Hematopoietic multipotent progenitor cell treated with erythropoietin and hydrocortisone succinate and interleukin-3 and kit ligand, for 15 days (in vitro differentiated cells): ENCODE measurements at places on chromosomes 16 and 17.

DNA sequence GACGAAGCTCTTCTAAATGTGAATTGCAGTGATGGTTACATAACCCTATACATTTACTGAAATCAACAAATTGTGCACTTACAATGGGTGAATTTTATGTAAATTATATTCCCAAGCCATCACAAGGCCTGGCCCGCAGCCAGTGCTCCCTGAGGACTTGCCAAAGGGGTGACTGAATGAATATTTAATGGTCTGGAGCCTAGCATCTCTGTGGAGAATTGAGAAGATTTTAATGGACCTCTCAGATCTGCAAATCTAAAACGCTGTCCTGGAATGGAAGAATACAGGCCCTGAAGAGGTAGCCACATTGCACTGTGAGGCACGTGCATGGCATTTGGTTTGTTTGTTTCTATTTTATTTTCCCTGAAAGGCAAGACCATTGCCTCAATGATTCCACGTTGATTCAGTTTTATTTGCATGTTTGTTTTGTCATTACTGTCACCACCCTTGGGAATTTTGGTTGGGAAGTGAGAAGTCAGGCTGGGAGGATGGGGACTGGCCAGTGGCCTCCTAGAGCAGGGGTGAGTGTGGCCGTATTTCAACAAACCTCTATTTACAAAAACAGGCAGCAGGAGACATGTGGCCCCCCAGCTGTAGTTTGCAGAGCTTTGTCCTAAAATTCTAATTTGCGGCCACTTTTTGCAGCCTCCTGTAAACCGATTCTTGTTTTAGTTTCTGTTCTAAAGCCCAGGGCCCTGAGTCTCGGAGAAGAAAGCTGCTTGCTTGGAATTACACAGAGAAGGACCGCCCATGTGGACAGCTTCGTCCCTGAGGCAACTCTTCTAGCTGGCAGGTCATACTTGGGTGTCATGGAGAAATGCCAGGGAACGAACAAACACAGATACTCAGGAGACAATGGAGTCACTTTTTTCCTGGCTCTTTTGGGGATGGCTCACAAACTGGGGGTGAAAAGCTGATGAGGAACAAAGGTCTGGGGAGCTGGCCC lies 40.5 kb upstream of the GCSH start:
- no peak for DNase-seq

DNA sequence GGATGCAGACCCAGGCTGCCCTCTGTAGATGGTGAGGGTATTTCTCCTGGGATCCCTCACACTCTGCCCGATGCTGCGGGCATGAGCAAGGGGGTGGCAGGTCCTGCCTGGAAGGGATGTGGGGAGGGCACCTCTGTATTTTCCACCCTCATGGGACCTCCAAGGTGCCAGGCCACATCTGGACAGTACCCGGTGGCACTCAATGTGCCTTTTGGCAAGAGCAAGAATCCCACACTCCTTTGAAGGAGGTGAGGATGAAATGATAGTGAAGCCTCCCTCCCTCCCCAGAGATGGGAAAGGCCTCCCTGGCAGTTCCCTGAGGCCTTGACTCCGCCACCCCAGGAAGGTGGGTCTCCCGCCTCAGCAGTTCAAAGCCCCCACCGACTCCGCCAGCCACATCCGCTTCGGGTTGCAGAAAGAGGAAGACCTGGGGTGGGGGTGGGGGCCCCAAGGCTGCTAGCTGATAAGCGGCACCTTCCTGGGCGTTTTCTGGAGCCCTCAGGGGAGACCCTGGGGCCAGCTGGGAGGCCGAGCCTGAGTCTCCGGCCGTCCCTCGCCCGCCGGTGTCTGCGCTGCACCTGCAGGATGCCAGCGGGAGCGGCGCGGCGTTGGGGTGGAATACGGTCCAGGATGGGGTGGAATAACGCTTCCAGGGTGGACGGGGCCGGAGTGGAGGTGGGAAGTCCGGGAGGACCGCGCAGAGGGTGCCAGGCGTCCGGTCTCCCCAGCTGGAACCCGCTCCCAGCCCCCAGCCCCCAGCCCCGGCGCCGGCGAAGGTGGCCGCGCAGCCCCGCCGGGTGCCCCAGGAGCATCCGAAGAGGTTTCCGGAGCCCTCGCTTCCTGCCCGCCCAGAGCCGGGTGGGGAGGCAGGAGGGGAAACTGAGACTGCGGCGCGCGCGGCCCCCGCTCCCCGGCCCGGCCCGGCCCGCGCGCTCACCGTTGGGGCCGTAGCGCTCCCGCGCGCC lies 718 bp downstream of the ATP2A3 start:
- no peak for DNase-seq

DNA sequence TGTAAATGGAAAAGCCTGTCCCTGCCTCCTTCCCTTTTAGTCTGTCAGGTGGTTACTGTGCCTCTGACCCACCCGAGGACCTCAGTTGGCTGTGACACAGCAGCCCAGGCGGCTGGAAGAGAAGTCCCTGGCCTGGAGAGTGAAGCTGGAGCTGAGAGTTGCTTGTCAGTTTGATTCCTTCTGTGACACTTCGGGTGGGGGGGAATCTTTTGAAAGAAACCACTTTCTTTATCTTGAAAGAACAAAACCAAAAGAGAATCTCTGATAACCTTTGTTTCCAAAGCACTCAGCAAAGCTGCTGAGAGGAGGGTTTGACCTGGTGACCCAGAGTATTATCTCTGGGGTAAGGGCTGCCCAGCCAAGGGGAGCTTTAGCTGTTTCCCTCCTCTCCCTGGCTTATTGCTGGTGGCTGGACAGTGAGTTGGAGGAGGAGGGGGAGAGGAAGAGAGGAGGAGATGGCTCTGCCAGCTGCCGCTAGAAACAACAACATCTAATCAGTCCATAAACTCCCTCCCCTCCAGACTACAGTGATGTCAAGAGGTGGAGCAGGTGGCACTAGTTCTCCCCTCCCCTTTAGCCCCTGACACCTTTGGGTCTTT lies 34.0 kb downstream of the YPEL2 start:
- no peak for DNase-seq

GRCh38 chr17:48131216-48131824 lies 23.8 kb downstream of the SNX11 start:
- DNase-seq = peak; percentile 73

- DNase-seq = peak; percentile 79
Observed at GRCh38 chr17:56939869-56940484, 20.9 kb downstream of the COIL start.

GRCh38 chr17:80866050-80866793 lies 125.4 kb upstream of the CHMP6 start:
- DNase-seq = peak; percentile 44

GRCh38 chr17:50681263-50682200 lies 26.2 kb downstream of the ANKRD40 start:
- peak; percentile 30 for DNase-seq

DNA sequence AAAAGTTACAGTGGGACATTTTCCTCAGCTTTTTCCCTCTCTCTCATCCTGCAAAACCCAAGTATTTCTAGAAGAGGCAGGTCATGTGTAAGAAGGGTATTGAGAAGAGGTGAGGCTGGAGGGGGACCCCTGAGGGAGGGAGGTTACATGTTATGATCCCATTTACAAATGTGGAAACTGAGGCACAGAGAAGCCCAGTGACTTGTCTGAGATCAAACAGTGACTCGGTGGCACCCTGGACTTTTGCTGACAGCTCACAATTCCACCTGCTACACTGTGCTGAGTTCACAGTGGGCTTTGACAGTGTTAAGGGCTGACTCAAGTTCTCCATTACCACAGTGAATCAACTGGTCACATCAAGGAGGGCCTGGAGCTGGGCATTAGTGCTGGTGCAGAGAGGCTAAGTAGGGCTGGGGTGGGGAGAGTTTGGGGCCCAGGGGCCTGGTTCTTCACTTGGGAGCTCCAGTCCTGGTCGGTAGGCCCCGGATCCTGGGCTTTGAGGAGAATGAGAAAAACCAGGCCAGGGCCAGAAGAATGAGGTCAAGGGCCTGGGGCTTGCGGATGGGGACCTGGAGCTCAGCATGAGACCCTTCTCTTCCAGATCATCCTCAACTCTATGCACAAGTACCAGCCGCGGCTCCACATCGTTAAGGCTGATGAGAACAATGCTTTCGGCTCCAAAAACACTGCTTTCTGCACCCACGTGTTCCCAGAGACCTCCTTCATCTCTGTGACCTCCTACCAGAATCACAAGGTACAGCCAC lies 26.0 kb downstream of the TBX4 start:
- DNase-seq = no peak
